Fibroblast of skin of left biceps (primary cell): ENCODE measurements at places on chromosomes 1 and 21.

GRCh38 chr1:92479587-92479986 lies 7.1 kb downstream of the GFI1 start:
- DNase-seq = no peak

GRCh38 chr1:161351482-161351881 lies 16.2 kb downstream of the CFAP126 start:
- no peak for DNase-seq

DNA sequence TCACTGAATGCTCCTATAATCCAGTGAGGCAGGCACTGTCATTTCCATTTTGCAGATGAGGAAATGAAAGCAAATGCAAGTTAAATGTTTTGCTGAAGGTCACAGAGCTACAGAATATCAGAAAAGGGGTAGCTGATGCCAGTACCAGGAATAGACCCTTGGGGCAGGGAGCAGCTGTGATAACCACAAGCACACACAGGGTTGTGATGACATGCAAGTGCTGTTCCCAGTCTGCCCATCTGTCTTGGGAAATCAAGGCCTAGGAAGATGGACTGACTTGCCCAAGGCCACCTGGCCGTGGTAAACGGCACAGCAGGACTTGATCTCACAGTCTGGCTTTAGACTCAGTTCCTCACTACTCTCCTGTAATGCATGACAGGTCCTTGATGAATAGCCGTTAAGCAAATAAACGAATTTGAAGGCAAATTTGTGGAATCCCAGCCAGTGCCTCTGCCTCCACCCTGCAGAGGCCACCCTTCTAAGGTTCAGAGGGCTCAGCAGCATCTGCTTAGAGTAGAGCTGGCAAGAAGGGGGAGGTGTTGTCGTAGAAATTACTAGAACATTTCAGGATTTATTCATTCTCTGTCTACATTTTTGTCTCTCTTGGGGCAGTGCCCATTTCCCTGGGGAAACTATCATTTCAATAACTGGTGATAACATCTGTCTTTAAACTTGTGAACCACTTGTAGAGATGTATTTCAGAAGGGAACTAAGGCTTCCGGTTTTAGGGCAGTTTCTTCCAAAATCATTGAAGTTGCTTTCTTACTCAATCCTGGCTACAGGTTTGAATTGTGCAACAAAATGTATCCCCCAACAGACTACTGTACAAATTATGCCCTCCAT lies 53.2 kb upstream of the MRPS6 start:
- no peak for DNase-seq

- no peak for DNase-seq
Measured at GRCh38 chr1:222976453-222976852, 161.6 kb downstream of the DISP1 start.

GRCh38 chr1:156807627-156808026 lies 9.0 kb downstream of the SH2D2A start:
- no peak for DNase-seq
